ENCODE measurements at places on chromosomes 2 and 18.

DNA sequence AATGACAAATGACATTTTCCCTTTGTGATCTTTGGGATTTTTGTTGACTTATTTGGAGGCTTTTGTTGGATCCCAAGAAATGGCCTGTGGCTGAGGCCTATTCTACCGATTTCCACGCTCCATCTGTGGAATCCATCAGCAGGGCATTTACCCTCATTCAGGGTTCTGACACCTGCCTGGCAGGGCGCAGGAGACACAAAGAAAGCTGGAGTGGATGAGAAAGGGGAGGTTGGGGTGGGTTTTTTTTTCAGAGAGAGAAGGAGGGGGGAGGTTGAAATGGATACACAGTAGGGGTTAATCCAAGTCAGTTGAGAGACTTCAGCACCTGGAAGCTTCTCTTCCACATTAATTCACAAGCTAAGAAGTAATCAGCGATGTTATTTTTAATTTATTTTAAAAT is 59.7 kb downstream of the PAX3 start:
- DNase-seq = no peak

DNA sequence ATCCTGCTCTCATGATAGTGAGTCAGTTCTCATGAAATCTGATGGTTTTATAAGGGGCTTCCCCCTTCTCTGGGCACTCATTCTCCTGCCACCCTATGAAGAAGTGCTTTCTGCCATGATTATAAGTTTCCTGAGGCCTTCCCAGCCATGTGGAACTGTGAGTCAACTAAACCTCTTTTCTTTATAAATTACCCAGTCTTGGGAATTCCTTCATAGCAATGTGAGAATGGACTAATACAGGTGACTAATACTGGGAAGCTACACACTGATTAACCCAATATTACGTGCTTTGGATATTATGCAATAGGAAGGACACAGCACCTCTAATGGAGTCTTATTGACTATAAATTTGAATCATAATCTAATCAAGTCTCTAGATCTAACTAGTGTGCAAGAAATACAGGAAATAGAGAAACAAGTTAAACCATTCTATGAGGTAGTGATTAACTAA is 107.2 kb upstream of the ETAA1 start:
- no peak for DNase-seq

DNA sequence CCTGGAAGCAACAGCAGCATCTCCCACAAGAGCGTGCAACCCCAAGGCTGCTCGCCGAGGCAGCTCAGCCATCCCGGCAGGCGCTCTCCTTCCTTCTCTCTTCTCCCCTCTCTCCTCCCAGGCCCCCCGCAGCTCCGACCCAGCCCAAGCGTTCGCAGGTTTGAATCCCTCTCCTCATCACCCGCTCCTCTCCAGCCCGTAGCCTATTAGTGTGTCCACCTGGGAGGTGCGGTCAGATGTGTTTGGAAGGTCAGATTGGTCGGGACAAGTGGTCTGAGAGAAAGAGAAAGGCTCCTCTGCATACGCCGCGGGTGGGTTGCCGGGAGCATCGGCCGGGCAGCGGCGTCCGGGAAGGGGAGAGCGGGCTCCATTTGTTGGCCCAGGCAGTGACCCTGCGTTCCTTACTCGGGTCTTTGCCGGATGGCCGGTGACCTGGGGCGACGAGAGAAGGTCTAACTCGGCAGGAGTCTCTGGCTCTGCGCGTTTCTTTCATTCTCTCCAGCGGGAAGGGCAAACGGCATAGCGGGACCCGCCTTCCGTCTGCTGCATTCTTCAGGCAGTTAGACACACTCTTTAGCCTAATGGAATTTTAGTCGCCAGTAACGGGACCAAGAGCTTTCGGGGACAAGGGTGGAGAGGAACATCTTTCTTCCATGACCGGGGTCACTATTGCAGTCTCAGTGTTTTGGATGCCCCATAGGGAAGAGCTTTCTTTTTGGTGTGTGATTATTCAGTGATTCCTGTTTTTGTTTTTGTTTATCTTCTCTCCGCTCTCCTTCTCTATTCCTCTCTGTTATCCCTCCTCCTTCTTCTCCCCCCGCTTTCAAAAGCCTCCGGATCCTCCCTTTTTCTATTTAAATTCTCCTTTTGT is 1.1 kb upstream of the TMEFF2 start:
- DNase-seq = peak; percentile 2

GRCh38 chr2:169222665-169223064 is 139.7 kb downstream of the LRP2 start:
- DNase-seq = no peak

DNA sequence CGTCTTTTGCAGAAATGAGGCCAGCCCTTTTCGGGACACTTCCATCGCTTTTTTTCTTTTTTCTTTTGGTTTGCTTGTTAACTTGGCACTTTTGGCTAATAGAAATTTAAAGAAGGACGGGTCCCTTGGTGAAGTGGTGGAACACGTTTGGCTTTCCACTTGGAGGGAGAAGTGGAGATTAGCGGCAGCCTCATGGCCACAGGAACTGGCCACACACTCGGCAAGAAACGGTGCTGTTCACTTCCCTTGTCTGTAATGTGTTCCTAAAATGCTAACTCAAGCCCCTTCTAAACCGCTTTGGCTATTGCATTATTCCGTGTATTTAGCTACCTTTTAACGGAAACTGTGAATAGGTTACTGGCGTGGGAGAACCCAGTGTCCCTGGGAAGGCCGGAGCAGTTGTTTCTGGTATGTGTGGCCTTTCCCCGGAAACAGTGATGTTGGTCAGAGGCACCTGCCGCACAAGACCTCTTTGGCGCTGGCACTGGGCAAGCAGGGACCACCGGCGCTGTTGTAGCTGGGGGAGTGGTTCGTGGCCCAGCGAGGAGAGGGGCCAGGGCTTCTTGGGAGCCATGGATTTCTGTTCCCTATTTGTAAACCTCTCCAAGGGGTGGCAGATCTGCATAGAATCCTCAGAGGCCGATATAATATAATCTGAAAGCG is 981 bp downstream of the RAMP1 start:
- no peak for DNase-seq

- DNase-seq = no peak
These were observed 51.0 kb downstream of the SETBP1 start for GRCh38 chr18:44731530-44732237.

DNA sequence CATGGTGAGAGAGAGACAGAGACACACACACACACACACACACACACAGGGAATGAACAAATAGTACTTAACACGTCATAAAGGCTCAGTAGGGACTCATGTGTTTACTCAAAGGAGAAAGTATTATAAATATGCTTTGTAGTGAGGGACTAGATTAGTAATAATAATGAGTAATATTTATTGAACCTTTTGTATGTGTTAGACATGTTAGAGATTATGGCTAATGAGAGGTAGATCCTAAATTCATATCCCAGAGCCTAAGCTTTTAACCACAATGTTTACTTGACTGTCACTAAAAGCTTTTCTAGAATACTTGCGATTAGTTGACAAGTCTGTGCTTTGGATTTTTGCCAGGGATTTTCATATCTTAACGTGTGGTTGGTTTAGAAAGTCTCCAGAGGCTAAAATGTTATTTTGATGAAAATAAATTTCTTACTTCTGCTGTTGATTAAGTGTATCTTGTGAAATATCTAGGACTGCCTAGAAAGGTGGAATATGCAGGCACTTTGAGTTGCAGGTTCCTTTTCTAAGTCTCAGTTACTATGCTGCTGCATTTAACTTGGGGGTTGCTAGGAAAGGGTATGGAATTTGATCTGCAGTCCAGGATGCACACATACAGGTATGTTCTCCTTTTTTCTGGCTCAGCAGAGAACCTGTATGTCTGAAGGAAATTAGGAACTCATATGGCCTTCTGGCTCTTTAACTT is 64.5 kb downstream of the UBR3 start:
- no peak for DNase-seq

DNA sequence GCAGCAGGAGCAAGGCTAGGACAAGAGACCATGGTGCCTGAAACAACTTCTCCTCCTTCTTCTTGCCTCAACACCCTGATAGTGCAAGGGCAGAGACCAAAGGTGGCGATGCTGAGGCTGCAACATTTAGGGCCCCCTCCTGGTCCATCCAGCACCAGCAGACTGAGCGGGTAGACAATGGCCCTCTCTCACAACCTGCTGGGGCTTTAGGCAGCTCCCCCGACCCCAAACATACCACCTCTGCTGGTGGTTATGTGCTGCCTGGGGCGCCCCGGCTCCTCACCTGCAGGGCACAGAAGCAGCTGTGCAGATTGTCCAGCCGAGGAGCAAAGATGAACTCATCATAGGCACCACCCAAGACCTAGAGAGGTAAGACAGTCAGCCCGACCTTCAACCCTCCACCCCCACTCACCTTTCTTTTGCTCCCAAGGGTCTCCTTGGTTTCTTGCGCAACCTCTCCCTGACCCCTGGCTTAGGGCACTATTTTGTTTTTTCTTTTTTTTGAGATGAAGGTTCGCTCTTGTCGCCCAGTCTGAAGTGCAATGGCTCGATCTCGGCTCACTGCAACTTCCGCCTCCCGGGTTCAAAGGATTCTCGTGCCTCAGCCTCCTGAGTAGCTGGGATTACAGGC is 3.5 kb downstream of the DNPEP start:
- no peak for DNase-seq

GRCh38 chr18:48993586-48993985 is 42.8 kb upstream of the SMAD7 start:
- DNase-seq = no peak

- DNase-seq = no peak
These were observed 60.0 kb upstream of the NOSTRIN start for GRCh38 chr2:168742258-168742932.

DNA sequence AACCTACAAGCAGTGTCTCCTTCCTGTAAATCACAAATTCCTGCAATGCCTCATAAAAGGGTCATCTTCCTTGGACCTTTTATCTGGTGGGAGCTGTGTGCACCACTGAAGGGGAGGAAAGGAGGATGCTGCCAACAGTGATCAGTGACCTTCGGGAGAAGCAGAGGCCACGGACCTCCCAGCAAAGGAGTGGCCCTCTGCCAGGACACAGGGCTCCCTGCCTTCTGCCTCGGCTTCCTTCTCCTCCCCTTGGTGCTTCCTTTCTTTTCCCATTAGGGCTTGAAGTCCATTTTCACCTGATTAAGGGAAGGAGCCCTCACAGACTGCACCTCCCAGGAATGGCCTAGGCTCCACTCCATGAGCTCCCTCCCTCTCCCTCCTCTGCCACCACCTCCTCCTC is 85.3 kb upstream of the ITGA6 start:
- DNase-seq = no peak

DNA sequence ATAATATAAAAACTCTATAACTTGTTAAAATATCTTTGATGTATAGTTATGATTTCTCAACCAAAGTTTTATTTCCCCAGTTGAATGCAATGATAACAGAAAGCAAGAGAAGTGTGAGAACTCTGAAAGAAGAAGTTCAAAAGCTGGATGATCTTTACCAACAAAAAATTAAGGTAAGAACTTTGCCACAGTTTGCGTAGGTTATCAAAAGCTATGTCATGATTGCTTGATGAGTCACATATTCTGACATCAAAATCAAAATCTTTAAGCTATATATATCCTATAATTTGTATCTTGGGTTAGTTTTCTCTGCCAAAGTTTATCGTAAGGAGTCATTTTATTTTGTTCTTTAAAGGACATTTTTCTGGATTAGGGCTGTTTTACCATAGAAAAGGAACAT is 35.0 kb downstream of the NDC80 start:
- no peak for DNase-seq

DNA sequence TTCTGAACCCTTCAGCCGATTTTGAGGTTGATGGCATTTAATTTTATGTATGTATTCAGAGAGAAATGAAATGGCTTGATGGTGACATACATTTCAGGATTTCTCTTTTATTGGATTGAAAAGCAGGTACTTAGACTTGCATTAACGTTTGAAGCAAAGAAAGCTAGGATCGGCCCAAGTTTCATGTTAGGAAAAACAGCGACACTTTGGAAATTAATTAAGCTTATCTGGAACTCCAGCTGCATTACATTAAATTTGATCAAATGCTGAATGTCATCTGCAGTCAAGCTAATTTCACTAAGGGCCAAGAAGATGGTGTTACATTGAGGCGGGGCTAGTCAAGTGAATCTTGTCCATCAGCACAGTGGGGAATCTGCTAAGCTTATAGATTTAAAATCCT is 441.8 kb downstream of the IRS1 start:
- DNase-seq = no peak

All from CD4-positive, alpha-beta T cell treated with Interleukin-17A for 4 hours (primary cell).